ENCODE measurements at places on chromosomes 1 and 21.

GRCh38 chr1:153906396-153906795 lies 16.4 kb downstream of the GATAD2B start:
- DNase-seq, result no peak

- no peak for DNase-seq
Measured at GRCh38 chr1:240474133-240474614, 137.8 kb downstream of the GREM2 start.

GRCh38 chr1:34715139-34715538 lies 39.7 kb upstream of the GJB5 start:
- no peak for DNase-seq

DNA sequence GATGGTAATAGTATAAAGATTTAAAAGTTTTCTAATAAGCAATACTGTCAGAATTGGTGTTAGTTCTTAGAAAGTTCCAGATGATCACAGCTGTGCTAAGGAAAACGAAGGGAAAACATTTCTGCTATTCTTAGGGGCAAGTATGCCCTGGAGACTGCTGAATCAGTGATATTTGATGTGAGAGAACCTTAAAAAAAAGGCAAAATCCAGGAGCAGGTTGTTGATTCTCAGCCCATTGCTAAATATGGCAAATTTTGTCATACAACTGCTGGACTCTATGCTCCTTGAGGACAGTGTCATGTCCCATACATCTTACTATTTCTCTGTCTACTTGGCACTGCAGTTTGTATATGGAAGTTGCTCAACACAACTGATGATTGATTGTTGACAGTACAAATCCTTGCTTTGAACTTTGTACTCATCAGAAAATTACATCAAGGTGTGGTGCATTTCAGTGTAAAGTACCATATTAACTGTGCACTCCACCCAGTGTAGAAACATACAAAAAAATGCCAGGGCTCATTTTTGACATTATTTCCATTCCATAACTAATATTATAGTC lies 10.9 kb downstream of the CRCT1 start:
- DNase-seq, result no peak

GRCh38 chr1:92554216-92554615 lies 67.5 kb upstream of the GFI1 start:
- DNase-seq, result no peak

GRCh38 chr1:212254853-212255363 lies 30.3 kb upstream of the PPP2R5A start:
- DNase-seq, result no peak

DNA sequence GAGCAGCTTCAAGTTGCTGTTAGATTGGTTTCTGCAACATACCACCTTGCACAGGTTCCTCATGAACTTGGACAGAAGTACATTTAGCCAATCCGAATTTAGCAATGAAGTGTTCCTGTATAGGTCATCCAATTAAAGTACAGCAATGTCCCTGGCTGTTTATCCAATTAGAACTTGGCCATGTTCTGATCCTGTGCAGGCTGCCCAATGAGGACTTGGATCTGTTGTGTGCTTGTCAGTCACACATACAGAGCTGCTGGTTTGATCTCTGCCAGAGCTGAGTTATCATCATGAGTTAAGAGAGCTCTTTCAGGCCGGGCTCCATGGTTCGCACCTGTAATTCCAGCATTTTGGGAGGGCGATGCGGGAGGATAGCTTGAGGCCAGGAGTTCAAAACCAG lies 22.0 kb upstream of the IFNLR1 start:
- DNase-seq, result no peak

DNA sequence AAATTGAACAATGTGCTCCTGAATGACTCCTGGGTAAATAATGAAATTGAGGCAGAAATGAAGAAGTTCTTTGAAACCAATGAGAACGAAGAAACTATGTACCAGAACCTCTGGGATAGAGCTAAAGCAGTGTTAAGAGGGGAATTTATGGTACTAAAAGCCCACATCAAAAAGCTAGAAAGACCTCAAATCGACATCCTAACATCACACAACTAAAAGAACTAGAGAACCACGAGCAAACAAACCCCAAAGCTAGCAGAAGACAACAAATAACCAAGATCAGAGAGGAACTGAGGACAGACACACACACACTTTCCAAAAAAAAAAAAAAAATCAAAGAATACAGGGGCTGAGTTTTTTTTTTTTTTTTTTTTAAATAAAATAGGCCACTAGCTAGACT lies 564.2 kb downstream of the SMYD3 start:
- no peak for DNase-seq

- DNase-seq, result no peak
Measured at GRCh38 chr1:85934516-85934915, 222.1 kb downstream of the COL24A1 start.

GRCh38 chr1:183291802-183292514 lies 105.9 kb downstream of the LAMC2 start:
- no peak for DNase-seq

DNA sequence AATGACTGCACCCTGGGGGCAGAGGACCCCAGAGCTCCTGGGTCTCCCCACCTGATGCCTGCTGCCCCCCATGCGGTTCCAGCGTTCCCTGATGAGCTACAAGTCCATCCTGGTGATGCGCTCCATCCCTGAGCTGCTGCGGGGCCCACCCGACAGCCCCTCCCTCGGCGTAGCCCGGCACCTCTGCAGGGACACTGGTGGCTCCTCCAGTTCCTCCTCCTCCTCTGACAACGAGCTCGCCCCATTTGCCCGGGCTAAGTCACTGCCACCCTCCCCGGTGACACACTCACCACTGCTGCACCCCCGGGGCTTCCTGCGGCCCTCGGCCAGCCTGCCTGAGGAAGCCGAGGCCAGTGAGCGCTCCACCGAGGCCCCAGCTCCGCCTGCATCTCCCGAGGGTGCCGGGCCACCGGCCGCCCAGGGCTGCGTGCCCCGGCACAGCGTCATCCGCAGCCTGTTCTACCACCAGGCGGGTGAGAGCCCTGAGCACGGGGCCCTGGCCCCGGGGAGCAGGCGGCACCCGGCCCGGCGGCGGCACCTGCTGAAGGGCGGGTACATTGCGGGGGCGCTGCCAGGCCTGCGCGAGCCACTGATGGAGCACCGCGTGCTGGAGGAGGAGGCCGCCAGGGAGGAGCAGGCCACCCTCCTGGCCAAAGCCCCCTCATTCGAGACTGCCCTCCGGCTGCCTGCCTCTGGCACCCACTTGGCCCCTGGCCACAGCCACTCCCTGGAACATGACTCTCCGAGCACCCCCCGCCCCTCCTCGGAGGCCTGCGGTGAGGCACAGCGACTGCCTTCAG lies 35.5 kb downstream of the TRIM11 start:
- DNase-seq, result no peak

GRCh38 chr1:1597275-1597930 lies 2.5 kb downstream of the FNDC10 start:
- no peak for DNase-seq

DNA sequence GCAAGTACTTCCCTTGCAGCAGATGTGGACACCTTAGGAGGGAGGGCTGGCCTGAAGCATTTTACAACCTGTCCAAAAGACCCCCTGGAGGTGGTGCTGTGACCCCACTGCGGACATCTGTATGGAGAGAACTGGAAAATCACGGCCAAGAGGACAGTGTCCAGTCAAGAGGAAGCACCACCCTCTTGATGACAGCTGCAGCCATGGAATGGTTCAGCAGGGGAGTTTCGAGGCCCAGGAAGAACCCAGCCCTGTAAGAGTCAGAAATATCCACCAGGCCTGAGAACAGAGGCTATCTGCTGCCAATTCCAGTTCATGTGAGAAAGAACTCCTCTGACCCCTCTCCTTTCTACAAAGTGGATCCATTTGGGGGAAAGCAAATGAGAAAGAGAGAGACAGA lies 126.8 kb downstream of the PLXNA2 start:
- DNase-seq, result no peak

DNA sequence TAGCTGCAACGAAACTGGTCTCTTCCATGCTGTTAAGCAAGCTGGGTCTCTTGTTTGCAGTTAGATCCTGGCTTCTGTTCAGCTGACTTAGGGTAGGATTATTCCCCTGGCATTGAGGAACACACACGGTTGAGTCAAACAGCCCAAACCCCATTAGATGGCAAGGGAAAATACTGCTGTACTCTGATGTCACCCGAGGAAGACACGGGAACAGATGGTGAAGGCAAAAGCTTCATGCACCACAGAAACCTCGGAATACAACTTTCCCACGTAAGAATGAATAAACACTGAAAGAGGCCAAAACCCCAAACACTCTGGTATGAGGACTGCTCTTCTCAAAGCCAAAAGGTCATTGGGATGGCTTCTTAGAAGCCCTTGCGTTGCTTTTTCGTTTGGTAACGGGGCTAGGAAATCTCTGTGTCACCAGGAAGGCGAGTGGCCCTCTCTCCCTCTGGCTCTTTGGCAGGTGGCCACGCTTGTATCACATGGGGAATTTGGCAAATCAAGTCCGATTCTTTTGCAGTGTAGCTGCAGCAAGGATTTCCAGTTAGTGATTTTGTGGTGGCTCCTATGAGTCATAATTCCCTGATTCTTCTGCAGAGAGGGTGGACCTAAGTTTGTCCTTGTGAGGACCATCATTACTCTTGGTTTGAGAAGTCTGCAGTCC lies 16.7 kb upstream of the LYST start:
- DNase-seq, result no peak

DNA sequence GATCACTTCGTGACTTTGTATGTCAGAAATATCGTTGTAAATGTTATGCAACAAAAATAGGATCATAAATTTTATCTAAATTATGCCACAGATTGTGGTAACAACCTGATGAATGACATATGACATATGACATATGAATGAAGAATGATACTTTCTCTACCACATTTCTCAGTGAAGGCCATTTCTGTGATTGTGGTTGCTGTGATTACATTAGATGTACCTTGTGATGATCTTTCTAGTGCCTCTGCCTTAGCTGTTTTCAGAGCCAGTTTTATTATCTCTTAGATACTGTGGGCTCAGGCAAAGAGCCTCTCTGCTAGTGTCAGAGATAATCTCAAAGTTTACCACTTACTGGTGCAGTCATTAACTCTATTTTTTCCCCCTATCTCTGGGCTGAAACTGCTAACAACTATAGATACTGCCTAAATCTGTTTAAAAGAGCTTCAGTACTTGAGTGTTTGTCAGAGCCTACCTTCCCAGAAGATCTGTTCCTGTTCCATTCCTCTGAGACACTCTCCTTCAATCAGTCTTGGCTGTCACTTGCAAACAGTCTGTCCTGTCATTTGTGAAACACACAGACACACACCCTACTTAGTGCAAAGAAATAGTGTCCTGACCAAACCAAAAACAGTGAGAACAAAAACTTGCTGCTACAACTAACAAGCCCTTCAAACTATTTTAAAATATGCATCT lies 55.5 kb downstream of the HMCN1 start:
- DNase-seq, result no peak
